ENCODE measurements at places on chromosomes 4 and X.

DNA sequence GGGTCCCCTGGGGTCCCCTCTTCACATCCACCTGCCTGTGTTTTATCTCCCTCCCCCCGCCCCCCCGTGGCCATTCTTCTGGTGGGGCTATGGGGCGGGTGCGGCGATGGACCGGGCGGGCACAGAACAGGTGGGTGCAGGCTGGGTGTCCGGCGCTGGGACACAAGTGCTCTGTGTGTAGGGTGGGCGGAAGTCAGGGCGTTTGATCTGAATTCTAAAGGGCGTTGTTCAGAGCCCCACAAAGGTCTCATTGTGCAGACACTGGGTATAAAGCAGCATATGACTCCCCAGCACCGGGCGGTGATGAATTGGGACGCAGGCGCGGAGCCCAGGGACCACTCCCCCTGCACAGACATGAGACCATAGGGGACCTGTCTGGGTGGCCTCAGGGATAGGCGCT is at the start of gene GJB1:
TSS of gene GJB1 (plus strand) at position 296 of the 400 bp plus-strand sequence. CDS start 484 bp downstream, outside the sequence.
- no peak for DNase-seq

DNA sequence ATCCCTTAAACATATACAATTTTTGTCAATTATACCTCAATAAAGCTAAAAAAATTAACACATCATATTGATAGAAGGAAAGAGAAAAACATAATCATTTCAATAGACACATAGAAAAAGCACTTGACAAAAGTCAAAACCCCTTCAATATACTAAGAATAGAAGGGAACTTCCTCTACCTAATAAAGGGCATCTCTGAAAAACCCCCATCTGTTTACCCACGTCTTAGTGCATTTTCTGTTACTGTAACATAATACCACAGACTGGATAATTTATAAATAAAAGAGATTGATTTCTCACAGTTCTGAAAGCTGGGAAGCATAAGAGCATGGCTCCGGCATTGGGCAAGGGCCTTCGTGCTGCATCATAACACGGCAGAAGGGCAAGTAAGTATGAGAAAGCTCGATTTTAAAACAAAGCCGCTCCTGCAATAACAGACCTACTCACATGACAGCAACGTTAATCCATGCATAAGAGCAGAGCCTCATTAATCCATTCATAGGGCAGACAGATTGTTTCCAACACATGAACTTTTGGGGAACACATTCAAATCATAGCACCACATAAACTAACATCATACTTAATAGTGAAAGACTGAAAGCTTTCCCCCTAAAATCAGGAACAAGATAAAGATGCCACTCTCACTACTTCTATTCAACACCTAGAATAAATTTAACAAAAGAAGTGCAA is 15.7 kb downstream of the STEEP1 start:
- no peak for DNase-seq

- no peak for DNase-seq
Observed at GRCh38 chrX:112654871-112655270, 24.9 kb downstream of the LHFPL1 start.

GRCh38 chrX:78958419-78959116 is 13.4 kb downstream of the P2RY10 start:
- no peak for DNase-seq
